T follicular helper cell (primary cell): ENCODE measurements at places on chromosomes 3 and 15.

DNA sequence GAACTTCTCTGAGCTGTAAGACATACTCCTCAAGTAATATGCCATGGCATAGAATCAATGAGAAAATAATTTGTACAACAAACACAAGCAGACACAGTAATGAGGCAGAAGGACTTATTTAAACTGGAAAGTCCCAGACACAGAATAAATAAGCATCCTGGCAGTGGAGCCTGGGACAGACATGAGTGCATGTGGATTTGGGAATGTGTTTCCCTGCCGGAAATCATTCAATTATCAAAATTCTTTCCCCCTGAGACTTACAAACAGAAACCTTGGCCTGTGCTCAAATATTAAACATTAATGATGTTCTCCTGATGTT is 520.1 kb downstream of the ROBO1 start:
- no peak for DNase-seq

DNA sequence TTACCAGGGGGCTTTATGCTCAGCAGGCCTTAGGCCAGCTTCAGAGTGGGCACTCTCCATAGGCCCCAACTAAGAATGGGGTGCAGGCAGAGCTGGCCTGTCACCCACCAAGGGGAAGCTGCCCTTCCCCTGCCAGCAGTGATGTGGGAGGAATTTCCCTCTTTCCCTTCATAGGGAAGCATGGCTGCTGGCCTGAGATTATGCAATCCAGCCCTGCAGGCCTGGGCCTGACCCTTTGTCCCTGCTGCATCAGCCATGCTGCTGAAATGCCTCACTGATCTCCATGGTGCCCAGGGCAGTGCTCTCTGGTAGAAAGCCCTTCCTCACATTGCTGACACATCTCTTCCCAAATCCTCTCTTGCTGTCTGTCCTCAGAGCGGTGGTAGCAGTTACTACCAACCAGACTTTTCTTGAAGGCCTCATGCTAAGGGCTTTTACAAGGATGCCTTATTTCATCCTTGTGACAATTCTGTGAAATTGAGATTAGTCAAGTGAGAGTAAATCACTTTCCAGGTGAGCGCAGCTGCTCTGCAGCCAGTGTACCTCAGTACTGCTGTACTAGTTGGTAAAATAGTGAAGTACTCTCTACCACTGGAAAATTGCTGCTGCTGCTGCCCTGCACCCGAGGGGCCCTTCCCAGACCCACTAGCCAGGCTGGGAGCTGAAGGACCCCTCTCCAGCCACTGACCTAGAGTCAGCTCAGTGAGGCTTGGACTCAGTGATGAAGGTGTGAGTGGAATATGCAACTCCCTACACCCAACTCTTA is 33.8 kb downstream of the MRAS start:
- no peak for DNase-seq

GRCh38 chr3:133746712-133747066 is 496 bp downstream of the TF start:
- no peak for DNase-seq

GRCh38 chr15:80732818-80733217 is 37.7 kb downstream of the ABHD17C start:
- no peak for DNase-seq

GRCh38 chr3:184459355-184459754 is 79.5 kb downstream of the CHRD start:
- DNase-seq = no peak

- no peak for DNase-seq
Observed at GRCh38 chr3:61606196-61606595, 44.8 kb downstream of the PTPRG start.

DNA sequence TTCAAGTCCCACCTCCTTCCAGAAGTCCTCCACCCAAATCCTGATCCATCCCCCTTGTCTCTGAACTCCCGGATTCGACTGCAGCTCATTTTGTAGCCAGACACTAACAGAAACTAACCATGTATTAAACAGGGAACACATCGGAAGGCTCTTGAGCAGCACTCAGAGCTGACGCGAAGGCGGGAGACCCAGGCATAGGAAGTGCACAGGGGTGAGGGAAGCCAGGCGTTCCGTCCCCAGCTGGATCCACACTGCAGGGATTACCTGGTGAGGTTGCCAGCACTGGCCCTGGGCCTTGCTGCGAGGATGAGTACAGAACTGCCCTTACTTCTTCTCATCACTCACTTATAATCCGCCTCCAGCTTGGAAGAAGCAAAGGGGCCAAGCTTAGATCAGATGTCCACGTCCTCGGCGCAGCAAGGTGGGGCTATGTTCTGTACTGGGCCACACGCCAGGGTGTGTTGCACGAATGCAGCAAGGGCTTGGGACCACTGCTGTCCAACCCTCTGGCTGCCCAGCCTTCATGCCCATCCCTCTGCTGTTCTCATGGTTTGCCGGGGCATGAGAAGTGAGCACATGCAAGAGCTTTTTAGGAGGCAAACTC is 124.2 kb upstream of the SMAD3 start:
- DNase-seq = no peak

DNA sequence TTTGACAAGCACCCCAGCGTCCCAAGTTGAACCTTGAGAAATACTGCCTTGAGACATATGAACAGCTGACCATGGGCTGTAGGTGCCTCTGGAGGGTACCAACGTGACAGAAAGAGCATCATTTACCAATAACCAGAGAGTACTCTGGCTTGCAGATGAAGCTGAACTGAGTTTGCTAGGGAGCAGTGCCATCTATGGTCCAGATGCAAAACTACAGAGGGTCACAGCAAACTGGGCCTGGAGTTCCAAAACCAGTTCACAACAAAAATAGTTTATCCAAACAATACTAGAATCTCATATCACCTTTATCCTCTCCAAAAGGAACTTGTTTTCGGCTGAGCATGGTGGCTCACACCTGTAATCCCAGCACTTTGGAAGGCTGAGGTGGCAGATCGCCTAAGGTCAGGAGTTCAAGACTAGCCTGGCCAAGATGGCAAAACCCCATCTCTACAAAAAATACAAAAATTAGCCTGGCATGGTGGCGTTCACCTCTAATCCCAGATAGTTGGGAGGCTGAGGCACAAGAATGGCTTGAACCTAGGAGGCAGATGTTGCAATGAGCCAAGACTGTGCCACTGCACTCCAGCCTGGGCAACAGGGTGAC is 69.3 kb downstream of the CHAC1 start:
- DNase-seq = peak; percentile 11

DNA sequence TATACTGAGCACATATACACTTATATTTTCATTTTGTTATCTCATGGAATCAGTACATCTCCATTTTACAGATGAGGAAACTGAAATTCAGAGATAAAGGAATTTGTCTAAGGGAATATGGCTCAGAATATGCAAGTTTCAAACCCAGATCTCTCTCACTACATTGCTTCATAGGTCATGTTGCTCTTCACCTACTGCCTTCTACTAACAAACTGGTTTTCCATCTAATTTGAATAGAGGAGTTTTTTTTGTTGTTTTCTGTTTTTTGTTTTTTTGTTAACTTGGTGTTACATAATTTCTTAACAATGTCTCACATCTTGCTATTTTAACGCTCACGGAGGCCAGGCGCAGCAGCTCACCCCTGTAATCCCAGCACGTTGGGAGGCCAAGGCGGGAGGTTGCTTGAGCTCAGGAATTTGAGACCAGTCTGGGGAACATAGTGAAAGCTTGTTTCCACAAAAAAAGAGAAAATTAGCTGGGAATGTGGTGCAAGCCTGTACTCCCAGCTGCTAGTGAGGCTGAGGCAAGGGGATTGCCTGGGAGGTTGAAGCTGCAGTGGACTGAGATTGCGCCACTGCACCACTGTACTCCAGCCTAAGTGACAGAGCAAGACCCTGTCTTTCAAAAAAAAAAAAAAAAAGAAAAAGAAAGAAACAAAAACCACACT is 37.0 kb downstream of the FMN1 start:
- DNase-seq = no peak

DNA sequence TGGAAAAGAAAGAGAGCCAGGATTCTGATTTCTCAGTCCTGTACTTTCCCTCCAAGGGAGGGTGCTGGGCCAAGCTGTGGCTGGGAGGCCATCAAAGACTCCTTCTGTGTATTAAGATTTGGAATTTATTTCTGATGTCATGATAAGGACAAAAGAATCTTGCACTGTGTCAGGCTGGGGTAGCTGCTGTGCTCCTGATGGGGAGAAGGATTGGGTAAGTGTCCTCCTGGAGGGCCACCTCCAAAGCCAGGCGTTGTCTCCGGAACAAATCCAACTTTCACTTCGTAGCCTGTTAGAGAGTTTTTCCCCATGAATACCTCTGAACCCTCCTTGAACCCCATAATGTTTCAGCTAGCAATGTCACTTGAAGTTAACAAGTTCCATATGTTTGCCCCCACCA is 29.9 kb downstream of the CLDN11 start:
- DNase-seq = no peak

GRCh38 chr3:67863869-67864268 is 209.5 kb upstream of the SUCLG2 start:
- DNase-seq = no peak

DNA sequence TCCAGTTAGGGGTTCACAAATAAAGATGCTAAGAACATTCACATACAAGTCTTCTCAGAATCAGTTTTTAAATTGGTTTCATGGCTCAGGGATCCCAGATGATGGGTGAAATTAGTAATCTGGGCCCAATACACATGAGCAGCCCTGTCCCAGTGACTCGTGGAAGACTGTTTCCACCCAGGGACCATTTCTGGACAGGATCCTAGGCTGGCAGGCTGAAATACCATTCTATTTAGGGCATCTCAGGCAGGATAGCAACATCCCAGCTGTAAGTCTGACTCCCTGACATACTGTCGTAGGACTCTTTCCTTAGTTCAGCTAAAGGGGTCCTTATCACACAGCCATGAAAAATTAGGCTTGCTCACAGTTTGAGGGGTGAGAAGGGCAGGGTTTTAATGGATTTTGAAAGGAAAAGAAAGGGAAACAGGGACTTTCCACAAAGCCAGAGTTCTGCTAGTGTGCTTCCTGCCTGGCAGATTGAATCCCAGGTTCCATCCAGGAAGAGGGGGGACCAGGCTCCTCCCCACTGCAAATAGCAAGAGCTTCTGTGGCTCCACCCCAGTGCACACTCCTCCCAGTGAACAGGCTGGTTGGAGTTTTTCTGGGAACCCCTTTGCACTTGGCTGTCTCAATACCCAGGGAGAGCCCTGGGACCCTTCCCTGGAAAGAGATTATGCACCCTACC is 41.3 kb upstream of the LYZL4 start:
- no peak for DNase-seq

DNA sequence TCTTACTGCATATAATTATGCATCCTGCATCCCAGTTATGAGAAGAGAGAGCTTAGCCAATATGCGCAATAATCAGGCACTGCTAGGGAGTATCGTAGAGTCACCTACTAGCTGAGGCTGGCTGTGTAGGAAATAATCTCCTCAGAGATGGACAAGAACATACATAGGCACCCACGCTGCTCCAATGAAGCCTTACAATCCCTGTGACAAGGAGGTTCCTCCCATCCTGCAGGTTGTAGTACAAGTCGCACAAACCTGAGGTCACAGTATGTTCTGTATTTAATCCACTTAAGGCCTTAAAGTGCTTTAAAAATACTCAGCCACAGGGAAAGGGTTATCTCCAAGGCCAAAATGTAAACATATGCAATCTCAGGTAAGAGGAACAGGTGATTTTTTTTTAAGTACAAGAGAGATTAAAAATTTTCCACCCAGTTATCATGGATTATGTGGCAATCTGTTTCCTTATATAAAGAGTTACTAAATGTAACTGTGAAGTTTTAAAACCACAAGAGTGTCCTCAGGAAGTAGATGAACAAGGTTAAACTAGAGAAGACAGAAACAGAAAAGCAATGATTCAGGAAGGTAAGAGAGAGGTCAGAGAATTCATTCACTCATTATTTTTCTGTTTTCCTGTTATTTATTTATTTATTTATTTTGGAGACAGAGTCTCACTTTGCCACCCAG is 7.5 kb upstream of the COLQ start:
- no peak for DNase-seq

DNA sequence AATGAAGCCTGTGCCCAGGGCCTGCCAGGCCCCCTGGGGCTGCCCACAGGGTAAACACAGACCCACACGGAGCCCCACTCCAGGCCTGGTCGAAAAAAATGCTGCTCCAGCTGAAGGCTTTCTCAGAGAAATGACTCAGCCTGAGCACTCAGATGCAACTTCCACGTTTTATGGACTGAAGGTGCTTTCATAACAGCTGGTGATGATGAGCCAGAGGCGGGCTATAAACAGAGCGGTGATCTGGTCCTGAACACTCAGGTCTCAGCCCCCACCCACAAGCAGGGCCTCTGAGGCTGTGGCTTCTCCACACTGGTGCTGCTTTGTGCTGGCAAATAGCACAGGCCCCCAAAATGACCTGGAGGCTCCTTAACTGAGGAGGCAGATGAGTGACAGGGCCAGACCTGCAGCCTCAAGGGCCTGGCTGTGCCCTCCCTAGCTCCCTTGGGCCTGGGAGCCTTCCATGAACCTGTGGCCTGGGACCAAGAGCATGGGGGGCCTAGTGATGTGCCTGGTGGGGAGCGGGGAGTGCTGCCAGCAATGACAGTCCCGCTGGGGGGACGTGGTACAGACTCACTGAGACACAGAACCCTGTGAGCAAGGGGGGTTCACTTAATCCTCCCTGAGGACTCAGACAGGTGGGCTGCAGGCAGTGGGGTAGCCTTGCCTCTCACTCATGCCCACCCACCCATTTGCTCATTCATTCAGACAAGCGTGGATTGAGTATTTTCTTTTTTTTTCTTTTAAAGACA is 23.0 kb upstream of the FURIN start:
- no peak for DNase-seq

- DNase-seq = no peak
Observed at GRCh38 chr3:131303848-131304247, 77.7 kb upstream of the NUDT16 start.

DNA sequence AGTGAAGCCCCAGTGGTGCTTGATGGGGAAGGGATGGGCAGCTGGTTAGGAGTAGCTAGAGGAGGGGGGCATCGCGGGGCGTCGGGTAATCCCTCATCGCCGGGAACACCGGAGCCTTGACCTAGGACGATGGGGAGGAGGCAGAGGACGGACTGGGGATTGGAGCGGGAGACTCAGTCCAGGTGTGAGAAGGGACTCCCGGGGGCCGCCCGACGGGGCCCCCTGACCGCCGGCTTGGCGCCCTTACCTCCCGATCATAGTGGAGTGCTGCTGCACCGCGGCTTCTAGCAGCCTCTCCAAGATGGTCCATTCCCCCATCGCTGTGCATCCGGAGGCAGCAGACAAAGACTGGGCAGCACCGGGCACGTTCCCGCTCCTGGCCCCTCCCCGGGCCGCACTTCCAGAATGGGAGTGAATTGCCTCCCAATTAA is 612 bp downstream of the GJD2 start:
- DNase-seq = no peak
